ENCODE measurements at places on chromosomes 5 and 9.

- no peak for DNase-seq
These were observed 10.6 kb downstream of the TAS2R1 start for GRCh38 chr5:9619331-9620092.

GRCh38 chr5:57795203-57795602 is 312.6 kb upstream of the ACTBL2 start:
- DNase-seq = no peak

- no peak for DNase-seq
These were observed 115.7 kb upstream of the MSX2 start for GRCh38 chr5:174608631-174609097.

DNA sequence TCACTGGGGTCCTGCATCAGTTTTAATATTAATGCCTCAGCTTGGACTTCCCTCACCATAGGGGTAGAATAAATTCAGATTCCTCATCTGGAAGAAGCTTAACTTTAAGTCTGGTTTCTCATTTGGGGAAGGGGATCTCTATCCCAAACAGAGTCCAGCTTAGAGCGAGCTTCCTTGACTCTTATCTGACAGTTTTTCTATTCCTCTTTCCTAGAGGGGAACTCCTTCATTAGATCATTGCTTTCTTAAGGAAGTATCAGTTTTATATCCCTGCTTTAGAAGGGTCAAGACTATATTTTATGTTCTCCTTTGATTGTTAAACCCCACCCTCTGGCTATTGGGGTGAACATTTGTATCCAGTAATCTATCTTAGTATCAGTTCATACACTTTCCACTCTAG is 24.2 kb upstream of the CDC42SE2 start:
- no peak for DNase-seq

DNA sequence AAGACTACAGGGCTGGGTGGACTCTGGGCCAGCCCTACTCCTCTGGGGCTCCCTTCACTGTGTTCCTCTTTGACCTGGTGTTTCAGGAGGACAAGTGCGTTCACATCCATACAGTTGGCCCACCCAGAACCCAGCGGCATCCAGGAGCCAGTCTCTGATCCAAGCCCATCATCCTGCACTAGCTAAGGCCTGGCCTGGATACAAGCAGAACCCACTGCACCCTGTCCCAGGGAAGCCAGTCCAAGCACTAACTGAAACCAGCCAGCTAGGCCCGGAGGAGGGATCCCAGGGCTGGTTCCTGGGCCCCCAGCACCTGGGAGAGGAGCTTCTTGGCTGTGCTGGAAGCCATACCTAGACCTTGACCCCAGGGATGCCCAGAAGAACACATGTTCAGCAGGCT is 4.1 kb upstream of the GBGT1 start:
- no peak for DNase-seq

DNA sequence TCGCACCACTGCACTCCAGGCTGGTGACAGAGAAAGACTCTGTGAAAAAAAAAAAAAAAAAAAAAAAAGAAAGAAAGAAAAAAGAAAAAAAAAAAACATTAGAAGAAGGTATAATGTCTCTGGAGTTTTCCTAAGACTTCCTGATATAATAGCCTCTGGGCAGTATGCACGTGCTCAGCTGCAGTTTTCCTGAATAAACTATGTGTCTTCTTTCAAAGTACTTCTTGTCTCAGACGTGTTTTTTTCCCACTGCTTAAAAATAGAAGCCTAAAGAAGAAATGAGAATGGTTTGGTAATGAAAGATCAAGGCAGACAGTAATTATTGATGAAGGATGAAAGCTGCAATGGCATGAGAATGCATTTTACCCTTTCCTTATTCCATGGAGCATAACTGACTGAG is 148.1 kb upstream of the TRPC7 start:
- DNase-seq = no peak

- no peak for DNase-seq
These were observed 246.4 kb downstream of the SLIT3 start for GRCh38 chr5:169054506-169054905.

- DNase-seq = peak; percentile 18
These were observed 798 bp downstream of the REEP5 start for GRCh38 chr5:112921026-112921832.

DNA sequence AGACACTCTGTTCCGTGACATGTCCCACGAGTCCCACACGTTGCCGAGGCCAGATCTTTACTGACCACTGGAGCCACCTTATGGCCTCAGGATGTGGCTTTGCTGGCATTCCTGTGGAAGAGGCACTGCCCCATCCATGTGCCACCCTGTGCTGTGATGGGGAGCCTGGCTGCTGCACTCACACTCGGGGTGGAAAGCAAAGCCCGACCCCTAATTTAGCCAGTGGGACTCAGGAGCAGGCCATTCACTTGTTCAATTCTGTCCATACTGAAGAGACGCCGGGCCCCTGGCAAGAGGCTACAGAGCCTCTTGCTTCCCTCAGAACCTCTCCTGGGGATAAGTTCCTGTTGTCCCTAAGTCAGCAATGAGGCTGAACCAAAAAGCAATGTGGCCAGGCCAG is 18.6 kb upstream of the CEP72 start:
- no peak for DNase-seq

DNA sequence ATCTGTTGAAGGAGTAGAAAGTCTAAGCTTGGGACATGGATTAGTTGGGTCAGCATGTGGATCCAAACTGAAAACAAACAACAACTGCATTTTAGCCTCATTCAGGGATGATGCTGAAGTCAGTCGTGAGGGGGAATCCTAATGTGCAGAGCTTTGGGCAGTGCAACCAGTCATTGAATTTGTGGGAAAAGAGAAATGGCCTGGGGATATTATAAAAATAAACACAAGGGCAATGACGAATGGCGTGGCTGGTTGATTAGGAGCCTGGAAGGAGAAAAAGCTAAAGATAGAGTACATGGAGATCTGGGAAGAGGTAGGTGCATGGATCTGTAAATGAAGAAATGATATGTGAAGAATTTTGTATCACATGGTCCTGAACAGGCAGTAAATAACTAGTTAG is 477.6 kb downstream of the TLE1 start:
- no peak for DNase-seq

- DNase-seq = no peak
These were observed 717.1 kb downstream of the SEMA5A start for GRCh38 chr5:8828596-8829322.

DNA sequence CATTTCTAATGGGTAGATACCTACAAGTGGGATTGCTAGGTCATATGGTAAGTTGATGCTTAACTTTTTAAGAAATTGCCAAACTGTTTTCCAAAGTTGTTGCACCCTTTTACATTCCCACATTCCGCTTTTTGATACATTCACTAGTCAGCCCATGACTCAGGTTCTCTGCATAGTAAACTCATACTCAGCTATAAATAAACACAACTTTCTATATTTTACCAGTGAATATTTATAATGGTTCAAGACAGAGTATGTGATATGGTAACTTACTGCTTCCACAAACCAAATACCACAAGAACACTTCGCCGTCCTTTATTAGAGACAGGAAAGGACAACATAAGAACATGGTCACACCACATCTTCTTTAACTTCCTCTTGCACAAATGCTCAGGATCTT is 54.0 kb downstream of the PLPP1 start:
- DNase-seq = no peak

DNA sequence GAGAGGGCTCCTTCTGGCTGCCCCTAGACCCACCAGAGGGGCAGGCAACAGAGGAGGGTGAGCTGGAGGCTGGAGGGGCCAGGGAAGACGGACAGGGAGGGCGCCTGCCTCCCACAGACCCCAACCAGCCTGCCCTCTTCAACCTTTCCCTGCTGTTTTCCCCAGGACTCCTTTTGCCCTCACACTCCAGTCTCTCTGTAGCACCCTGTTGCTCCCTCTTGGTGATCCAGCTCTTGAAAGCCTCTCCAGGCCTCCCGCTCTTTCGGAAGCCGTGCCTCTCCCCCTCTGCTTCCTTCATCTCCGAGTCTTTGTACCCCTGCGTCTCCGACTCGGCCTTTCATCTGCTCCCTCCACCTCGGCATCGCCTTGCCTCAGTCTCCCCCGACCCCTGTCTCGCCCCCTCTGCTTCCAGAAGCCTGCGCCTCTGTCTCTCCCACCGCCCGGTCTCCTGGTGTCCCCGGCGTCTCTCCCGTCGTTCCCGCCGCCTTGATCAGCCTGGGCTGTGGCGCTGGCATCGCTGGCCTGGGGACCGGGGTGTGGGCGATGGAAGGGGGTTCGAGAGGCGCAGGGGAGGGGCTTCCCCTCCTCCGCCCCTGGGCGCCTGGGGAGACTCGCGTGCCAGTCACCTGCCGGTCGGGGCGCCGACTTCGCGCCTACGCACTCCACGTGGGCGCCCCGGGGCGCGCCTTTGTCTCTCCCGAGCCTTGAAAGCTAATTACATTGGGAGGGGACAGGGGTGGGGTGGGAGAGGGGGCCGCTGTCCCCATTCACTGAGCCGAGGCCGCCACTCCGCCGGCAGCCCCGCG is 5.3 kb upstream of the PRDM12 start:
- DNase-seq = no peak

DNA sequence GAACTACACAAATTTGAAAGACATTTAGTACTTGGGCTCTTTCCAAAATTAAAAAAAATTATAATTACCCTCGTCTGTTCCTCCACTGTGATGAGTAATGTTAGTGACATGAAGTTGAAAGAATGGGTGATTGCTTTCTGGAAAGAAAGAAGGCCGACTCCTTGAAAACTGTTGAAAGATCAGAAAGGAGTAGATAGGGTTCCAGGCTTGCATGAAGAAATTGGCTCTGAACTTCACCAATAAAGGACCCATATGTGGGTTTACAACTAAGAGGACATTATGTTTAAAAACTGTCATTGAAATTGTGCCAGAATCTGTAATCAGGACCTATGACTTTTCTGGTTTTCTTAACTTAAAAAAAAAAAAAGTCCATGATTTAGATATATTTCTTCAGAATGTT is 20.7 kb upstream of the MOCS2 start:
- no peak for DNase-seq

- DNase-seq = no peak
These were observed 120.6 kb downstream of the PTTG1 start for GRCh38 chr5:160542281-160542680.

GRCh38 chr9:109399258-109399767 is 78.5 kb upstream of the EPB41L4B start:
- no peak for DNase-seq

- no peak for DNase-seq
These were observed 1.4 kb downstream of the PIK3R1 start for GRCh38 chr5:68217047-68217355.

DNA sequence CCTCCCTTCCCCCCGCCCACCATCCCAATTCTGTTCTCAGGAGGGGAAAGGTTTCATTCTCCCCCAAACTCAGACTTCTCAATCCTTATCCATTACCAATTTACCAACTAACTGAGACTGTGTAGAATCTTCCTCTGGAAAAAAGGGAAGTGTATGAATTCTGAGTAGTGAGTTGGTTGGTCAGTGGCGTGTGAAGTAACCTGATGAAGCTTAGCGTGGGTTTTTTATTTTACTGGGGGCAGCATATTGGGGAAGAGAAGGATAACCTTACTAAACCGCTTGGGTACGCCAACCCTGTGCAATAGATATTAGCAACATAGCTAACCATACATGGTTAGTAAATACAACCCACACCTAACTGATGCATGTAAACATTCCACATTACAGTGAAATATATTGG is 1.1 kb upstream of the DNAJC21 start:
- DNase-seq = no peak

DNA sequence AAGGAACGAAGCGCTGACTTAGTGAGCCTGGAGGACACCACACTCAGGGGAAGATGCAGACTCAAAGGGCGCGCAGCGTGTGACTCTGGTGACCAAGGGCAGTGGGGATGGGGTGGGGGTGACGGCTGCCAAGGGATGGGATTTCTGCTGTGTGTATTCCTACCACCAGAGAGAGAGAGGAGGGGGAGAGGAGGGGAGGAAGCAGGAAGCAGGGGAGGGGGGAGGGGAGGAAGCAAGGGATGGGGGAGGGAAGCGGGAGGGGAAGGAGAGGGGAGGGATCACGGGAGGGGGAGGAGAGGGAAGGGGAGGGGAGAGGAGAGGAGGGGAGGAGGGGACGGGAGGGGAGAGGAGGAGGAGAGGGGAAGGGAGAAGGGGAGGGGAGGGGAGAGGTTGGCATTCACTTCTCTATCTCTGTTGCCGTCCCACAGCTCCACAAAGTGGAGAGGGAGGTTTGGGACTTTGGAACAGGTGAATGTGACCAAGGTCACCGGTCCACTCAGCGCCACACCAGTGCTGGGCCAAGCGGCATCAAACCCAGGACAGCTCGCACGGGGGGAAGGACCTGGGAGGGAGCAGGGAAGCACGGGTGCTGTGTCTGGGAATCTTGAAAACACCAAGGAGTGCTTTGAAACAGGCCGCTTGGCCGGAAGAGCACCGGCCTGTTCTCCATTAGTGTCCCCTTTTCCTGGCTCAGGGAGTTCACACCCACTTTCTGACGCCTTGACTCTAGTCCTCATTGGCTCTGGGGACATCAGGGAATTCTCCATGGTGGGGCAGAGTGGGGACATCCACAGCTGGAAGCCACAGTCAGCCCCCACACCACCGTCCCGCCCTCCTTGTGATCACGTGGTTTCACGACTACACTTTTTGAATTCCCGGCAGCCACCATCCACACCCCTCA is 77.4 kb downstream of the VAV2 start:
- DNase-seq = no peak

DNA sequence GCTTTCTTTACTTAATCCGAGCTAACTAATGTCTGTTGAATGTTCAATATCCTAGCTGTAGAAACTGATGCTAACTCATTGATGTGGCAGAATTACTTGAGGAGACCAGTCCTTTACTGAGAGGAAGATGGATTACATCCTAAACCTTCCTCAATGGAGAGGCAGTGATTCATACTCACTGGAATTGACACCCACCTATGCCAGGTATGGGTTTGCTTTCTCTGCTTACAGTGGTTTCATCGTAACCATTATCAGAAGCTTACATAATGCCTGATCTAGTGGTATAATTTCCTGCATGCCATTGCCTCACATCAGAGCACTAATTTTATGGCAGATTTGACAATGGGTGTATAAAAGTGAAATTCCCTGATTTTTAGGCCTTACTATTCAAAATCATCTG is 384.7 kb downstream of the ANXA1 start:
- DNase-seq = no peak

DNA sequence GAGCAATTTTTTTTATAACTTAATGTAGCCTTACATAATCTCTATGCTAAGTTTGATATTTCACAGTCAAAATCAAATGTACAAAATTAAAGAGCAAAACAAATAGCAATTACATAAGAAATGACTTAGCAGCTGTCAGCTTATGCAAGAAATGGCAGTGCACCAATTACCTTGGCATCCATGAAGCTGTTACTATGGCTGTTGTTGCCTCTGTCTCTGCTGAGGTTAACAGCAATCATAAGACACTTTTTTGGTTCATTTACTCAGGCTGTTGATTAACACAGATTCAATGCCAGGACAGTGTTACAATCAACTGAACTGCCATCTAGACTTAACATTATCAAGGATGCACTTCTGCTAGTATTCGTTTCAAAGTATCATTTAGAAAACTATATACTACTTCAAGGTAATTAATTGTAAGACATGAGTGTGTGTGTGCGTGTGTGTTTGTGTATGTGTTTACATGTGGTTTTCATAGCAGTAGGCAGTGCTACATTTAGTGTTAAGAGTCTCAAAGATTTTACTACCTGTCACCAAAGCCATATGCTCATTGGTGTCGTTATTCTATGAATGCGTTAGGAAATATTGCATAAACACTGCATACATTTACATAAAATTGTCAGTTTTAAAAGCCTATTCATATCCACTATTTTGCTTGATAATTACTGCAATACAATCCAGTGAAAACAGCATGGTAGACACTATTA is 1084.2 kb upstream of the COX7C start:
- no peak for DNase-seq

Data from effector memory CD4-positive, alpha-beta T cell (primary cell).